ENCODE measurements at places on chromosomes 1 and 21. TPM values are rescaled to one million over a fixed set of nuclear protein-coding genes. Genes with fewer than 3 reads are reported as not detected.

DNA sequence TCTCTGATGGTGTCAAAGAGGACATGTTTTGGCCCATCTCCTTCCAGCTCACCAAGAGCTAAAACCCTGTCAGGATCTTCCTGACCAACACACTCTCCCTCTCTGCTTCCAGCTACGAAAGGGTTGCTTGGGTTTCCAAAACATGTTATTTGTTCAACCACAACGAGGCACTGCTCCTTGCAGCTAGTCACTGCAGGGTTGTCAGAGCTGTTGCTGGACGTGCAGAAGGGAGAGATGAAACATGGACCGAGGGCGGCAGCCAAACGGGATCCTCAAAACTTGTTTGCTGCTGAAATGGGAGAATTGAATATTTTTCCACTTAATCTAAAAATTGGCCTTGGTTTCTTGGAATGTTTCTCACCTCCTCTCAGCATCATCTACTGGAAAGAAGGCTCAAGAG, 12.4 kb downstream of the ZBTB18 start:
- DNase-seq, result no peak

- DNase-seq, result no peak
Observed at GRCh38 chr1:190747704-190748103, 270.0 kb upstream of the BRINP3 start.

DNA sequence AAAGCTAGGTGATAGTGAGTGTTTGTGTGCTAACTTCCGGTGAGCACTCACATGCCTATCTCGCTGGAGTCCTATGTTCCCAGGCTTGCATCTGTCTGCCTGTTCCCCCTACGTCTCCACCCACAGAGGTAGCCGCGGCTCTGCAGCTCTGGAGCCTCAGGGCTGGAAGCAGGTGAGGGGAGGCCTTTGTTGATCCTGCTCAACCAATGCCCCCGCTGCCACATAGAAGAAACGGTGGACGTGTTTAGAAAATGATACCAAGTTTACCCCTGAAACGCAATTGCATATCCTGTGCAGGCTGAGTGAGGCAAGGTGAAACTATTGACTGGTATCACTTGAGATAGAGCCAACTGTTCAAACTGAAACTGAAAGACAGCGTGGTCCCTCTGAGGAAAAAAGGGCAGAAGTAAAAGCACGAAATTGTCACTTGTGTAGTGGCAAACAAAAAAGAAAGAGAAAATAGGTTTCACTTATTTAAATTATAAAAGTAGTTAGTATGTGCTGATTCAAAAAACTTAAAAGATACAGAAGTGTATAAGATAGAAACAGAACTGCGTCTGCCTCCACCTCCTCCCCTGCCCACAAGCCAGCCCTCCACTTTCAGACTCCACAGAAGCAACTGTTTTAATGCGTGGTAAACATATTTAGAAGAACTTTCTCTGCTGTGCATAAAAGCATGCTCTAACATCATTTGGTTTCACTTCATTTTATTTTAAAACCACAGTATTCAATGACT, 38.6 kb upstream of the ETS2 start:
- no peak for DNase-seq

DNA sequence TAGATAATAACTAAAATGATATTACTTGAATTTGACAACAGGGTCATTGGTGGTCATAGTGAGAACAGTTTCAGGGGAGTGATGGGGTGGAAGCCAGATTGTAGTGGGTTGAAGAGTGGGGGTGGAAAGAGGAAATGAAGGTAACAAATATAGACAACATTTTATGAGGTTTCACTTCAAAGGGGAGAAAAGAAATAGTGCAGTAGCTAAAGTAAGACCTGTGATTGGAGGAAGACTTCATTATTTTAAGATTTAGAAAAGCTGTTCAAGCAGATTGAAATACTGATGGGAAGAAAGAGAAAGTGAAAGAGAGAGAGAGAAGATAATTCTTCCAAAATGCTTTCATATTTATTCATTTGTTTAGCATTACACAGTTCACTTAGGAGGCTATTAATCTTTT, 52.0 kb upstream of the KCNA3 start:
- no peak for DNase-seq

The GPR153 gene
- 10.6 TPM for total RNA-seq

The NES gene
- total RNA-seq, result 131 TPM

The SDC3 gene
- total RNA-seq, result 28.5 TPM

The NR1I3 gene
- total RNA-seq, result not detected
